ENCODE measurements at places on chromosomes 7 and 10. TPM values are rescaled to one million over a fixed set of nuclear protein-coding genes. Genes with fewer than 3 reads are reported as not detected.
A peak's percentile ranks its signal among the peaks of the same experiment; 100 is the strongest.

The COL28A1 gene
- total RNA-seq = 0.88 TPM

The SCIN gene
- total RNA-seq = 1.5 TPM

The FAM25C gene
- not detected for total RNA-seq

The AKR1C2 gene
- 44.4 TPM for total RNA-seq

The GPR85 gene
- 1.4 TPM for total RNA-seq

The CCDC7 gene
- total RNA-seq = 31.2 TPM

The NODAL gene
- not detected for total RNA-seq

The LIPN gene
- not detected for total RNA-seq

The PARP12 gene
- 10.3 TPM for total RNA-seq

The NUTM2E gene
- not detected for total RNA-seq

The PRKAR2B gene
- total RNA-seq = 25.0 TPM

The SDK1 gene
- total RNA-seq = 3.1 TPM

The HMX3 gene
- not detected for total RNA-seq

The HYAL4 gene
- total RNA-seq = 0.38 TPM

The CTAGE4 gene
- 0.53 TPM for total RNA-seq

The ANKRD30A gene
- total RNA-seq = not detected

The FZD1 gene
- total RNA-seq = 13.5 TPM

DNA sequence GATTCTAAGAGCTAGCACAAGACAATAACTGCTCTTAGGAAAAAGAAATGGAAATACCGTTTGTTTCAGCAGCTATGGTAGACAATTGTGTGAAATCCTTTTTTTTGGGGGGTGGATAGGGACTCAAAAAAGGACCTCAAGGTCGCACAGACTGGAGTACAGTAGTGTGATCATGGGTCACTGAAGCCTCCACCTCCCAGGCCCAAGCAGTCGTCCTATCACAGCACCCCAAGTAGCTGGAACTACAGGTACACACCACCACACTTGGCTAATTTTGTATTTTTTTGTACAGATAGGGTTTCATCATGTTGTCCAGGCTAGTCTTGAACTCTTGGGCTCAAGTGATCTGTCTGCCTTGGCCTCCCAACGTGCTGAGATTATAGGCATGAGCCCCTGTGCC lies 33.9 kb downstream of the KMT2E start:
- no peak for DNase-seq

- no peak for DNase-seq
These were observed 653.8 kb downstream of the LRMDA start for GRCh38 chr10:76085002-76085816.

GRCh38 chr10:52334595-52334994 lies 20.5 kb downstream of the DKK1 start:
- DNase-seq = no peak

- DNase-seq = peak; percentile 6
These were observed 14.5 kb downstream of the PDGFA start for GRCh38 chr7:505171-505570.

- no peak for DNase-seq
These were observed 80.1 kb upstream of the RPA3 start for GRCh38 chr7:7798510-7798909.

DNA sequence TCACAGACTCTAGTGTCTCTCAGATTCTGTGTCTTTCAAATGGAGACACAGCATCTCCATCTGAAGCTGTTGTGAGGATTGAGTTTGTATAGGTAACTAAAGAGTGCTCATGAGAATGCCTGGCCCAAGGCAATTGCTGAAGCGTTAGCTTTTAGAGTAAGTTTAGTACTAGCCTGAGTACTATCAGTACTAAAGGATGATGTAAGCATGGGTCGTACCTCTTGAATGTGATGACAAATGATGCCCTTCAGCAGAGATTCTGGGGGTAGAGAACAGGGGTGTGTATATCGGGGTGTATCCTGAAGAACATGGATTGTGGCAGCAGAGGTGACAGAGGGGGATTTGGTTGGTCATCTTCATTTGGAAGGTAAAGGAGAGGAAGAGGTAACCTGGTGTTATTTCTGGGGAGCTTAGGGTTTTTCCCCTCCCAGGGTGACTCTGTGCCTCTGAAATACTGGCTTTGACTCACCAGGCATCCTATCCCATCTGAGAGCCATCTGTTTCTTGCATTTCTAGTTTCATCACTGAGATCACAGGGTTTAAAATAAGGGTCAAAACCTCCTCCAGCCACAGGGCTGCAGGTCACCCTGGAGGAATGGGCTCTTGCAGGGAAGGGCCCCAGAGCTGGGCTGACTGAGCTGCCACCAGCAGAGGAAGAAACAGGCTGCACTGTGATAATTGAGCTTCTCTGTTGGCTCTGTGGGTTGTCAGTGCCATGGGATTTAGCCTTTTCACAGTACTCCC lies 756.0 kb downstream of the KCNMA1 start:
- no peak for DNase-seq

DNA sequence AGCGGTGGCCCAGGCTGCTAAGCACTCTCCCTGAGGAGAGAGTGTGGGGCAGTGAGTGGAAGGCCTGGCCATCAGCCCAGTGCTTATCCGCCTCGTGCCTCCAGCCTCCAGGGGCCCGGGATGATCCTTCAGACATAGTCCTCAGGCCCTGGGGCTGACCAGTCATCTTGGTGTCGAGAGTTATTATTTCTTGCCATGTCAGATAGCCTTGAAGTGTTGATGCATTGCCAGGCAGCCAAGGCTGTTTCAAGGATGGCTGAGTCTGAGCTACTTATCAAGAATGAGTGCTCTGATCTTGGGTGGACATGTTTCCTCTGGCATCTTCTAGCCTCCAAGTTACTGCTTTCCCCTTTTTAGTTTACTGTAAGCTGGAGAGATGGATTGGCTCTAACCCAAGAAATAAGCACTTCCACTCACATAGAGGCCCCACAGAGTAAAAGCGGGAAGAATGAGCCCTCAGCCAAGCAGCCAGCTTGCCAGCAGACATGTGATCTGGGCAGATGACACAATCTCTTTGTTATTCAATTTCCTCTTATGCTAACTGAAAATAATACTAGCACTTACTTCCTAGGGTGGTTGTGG lies 136.5 kb upstream of the NAMPT start:
- peak; percentile 65 for DNase-seq

DNA sequence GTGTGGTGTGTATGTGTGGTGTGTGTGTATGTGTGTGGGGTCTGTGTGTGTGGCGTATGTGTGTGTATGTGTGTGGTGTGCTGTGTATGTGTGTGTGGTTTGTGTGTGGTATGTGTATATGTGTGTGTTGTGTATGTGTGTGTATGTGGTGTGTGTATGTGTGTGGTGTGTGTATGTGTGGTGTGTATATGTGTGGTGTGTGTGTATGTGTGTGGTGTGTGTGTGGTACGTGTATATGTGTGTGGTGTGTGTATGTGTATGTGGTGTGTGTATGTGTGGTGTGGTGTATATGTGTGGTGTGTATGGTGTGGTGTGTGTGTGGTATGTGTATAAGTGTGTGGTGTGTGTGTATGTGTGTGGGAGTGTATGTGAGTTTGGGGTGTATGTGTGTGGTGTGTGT lies 428.7 kb downstream of the PAXIP1 start:
- no peak for DNase-seq

DNA sequence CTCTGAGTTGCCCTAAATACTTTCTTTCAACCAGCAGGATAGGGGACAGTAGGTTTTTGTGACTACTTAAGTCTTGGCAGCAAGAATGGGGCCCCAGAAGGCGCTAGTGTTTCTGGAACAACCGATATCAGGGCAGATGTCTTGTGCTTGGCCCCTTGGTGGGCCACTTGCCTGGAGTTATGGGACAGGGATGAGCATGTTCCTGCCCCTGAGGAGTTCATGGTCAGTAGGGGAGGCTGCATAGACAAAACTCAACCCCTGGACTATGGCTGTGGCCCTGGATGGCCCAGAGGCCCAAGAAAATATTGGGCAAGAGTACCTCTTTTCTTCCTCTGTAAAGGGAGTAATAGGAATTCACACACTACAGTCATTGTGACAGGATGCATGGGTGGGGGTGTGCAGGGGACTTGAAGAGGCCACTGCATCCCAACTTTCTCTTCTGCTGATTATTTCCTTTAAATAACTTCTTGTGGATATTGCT lies 57.7 kb upstream of the IGFBP3 start:
- DNase-seq = no peak

DNA sequence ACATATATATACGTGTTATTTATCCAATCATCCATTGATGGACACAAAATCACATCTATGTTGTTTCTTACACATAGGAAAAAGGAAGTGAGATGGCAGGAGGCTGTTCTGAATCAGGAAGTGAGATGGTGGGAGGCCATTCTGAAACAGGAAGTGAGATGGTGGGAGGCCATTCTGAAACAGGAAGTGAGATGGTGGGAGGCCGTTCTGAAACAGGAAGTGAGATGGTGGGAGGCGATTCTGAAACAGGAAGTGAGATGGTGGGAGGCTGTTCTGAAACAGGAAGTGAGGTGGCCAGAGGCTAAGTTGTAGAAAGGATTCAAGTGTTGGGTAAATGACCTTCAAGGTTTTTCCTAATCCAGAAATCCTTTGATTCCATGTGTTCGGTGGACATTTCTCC lies 921.5 kb downstream of the TYW1 start:
- DNase-seq = no peak

GRCh38 chr10:2897619-2898508 lies 169.5 kb upstream of the PFKP start:
- DNase-seq = no peak

DNA sequence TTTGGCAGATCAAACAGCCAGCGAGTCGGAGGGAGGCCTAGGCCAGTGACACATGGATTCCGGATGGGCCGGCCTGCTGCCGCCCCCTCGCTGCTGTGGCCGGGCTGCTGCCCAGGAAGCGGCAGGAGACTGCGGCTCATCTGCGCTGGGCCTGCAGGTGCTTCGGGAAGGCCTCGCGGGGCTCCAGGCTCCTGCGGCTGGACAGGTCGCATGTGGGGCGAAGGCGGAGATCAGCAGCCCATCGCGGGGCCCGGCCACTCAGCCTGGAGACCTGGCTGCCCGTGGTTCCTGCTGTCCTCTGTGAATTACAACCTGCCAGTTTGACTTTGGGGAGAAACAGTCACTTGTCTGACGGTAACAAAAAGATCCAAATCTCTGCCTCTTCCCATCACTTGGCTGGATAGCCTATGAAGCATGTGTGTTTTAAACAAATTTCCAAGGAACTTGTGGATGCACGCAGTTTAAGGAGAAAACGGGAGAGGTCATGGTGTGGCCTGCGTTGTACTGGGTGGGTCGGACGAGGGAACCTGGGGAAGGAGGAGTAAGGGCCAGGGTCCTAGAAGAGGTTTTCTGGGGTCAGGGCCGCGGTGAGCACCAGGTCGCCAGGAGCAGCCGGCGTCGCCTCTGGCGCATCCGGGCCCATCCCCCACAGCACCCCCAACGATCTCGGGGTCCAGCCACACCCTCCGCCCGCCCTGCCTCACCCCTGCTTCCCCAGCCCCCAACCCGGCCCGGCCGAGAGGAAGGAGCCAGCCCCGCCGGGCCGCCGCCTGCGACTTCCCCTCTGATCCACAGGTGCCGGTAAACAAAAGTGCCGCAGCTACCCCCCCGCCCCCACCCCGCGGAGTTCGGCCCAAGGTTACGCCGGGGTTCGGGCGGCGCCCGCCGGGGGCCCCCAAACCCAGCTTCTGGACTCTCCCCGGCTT lies 1.6 kb downstream of the SPOCK2 start:
- peak; percentile 67 for DNase-seq

DNA sequence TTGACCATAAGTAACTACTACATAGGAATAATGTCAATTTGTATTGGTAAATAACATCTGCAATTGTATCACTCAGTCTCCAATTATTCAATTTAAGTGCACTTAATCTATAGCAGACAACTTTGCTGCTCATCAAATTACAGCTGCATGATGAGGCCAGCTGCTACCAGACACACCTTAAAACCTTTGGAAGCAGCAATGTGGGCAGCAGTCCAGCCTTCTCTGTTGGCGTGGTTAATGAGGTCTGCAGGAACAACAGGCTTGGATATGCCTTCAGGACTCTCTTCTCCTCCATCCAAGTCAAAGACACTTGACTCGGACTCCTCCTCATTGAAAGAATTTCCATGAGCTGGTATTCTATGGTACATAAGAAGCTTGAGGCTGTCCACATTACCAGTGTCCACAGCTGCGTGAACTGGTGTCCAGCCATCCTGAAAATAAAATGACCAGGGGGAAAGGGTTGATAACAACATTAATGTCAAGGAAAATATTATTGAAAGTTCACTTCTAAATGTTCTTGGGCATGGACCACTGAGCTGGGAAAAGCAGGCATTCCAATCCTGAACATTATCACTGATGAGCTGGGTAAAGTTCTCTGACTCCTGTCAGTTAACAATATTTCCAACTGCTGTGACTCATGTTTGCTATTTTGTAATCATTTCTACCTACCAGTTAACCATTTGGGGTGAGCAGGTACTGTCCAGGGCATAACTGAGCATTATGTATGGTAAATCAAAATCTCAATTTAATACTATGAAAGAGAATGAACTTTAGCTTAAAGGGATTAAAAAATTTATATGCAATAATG lies 95.7 kb downstream of the CTTNBP2 start:
- DNase-seq = no peak

- no peak for DNase-seq
These were observed 377.7 kb downstream of the GLRX3 start for GRCh38 chr10:130513686-130514476.

DNA sequence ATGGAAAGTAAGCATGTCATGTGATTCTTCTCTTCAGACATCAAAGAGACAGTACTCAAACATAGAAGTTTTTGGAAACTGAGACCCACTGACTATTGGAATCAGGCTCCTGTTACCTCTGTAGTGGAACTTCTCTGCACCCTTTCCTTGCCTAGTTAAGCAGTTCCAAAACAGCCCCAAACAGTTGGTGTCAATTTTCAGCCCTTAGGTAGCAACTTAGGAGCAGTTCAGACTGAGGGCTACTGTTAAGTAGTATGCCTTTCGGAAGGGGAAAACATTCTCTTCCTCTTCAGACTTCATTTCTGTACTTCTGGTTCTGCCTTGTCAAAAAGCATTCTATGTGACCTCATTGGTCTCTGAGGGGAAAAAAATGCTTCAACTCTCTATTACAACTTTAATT lies 85.7 kb downstream of the ZNF277 start:
- no peak for DNase-seq

- no peak for DNase-seq
These were observed 32.4 kb downstream of the NKX2-3 start for GRCh38 chr10:99565166-99565565.

- no peak for DNase-seq
These were observed 61.6 kb downstream of the PRSS58 start for GRCh38 chr7:142196066-142196840.

DNA sequence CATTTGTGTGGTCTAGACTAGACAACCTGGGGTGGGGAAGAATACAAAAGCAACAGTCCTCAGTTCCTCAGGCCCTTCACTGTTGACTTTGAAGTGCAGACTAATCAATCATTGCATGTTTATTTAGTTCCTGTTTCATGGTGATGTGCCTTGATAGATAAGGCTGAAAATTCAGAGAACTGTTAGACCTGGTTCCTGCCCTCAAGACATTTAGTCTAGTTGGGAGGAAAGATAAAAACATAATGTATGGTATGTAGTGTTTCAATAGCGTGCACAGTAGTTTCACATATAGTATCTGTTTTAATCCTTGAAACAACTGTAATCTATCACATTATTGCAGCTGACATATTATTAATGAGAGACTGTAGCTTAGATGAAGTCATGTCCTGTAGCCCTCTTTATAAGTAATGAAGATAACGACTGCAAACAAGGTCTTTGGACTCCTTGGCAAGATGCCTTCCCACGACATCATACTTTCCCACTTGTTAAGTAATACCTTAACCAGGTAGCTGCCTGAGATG lies 124.0 kb downstream of the CELF2 start:
- DNase-seq = no peak

Data from heart right ventricle (tissue), 16 donors.